Keratinocyte (primary cell): ENCODE measurements at places on chromosomes 5 and 9.

- no peak for DNase-seq
Measured at GRCh38 chr5:168227001-168227400, 64.4 kb upstream of the WWC1 start.

DNA sequence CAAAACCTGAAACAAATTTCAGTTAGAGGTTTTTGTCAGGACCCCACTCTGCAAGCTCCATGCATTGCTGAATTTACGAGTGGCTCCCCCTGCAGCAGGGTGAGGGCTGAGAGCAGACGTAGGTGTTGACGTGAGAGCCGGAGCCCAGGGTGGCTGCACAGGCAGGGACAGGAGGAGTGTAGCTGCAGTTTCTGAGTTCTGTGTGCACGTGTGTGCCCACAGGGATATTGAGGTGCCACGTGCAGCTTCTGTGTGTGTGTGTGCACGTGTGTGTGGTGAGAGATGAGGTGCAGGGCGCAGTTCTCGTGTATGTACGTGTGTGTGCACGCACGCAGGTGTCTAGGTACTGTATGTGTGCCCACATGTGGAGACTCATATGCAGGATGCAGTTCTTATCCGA lies 14.6 kb downstream of the PLEKHG4B start:
- no peak for DNase-seq

DNA sequence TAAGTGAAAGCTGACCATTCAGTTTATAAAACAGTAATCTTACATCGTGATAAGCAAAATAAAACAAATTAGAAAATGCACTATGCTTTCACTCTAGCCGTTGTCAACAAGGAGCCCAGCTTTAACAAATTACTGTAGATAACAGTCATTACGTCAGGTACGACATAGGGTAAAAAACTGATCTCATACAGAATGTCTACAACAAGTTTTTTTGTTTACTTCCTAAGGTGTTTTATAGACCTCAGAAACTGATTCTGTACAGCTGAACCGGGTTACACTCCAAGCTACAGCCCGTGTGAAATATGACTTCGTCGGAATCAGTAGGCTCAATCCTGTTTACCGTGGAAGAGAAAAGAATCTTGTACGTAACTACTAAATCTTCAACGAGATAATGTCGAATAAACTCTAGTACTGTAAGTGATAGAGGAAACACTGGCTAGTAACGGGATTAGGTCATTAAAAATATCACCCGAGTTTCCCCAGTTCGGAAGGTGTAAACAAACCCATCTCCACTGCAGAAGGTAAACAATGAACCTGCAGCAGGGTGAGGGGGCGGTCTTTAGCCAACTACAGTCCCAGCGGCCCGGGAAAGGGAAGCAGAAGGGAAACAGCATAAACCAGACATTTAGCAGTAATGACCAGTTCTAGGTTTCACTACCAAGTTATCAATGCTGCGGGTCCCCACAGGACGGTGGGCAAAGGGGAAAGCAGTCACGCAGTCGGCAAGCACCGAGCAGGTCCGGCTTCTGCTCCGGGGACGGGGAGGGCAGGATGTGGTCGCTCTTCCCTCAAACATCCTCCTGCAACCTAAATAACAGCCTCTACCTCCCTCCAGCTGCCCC lies 1.1 kb downstream of the RICTOR start:
- DNase-seq = no peak

- no peak for DNase-seq
Measured at GRCh38 chr5:50967563-50968355, 301.3 kb downstream of the PARP8 start.

DNA sequence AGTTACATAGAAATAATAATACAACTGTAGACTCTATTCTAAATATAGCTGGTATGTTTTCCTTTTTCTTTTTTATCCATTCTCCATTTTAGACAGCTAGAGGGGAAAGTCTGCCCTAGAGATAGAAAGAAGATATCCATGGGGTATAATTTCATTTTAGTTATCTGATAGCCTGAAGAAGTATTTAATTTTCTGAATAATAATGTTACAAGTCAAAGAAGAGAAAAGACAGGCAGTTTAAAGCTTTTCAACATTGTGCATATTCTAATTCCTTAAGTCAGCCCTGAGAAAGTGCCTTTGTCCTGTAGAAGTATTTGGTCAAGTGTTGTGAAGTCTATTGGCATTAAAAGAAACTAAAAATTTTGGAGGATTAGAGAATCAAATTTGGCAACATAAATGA lies 2.5 kb upstream of the VCAN start:
- no peak for DNase-seq

GRCh38 chr5:93267276-93267675 lies 313.7 kb downstream of the NR2F1-AS1 start:
- DNase-seq = no peak

DNA sequence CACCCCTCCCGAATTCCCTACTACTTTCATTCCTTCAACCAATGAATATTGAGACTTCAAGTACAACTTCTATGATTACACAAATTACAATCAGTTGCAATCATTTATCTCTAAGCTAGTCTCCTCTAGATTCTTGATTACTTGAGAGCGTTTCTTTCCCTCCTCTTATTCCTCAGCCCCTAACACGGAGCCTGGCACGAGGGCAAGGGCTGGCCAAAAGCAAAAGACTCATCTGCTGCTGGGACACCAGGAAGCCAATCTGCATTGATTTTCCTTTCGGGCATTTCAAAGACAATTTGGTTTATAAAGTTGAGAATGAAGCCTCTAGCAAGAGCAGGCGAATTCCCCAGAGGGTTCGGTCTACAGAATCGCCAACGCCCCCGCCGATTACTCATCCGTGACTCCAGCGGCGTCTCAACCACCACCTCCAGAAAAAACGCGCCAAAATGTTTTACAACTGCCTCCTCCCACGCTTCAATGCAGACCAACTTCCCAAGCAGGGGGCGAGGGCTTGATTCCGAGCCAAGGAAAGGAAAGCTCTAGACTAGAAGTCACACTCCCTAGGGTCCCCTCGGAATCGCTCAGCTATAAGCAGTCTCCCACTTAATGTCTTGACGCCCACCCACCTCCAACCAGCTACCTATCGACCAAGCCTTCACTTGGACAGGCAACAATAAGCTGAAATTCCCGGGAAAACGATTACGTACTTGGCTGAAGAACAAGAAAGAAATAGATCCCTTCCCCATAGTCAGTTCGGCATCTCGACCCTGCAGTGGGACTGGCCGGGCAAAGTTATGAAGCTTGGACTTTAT lies 1.5 kb downstream of the PCSK1 start:
- no peak for DNase-seq

DNA sequence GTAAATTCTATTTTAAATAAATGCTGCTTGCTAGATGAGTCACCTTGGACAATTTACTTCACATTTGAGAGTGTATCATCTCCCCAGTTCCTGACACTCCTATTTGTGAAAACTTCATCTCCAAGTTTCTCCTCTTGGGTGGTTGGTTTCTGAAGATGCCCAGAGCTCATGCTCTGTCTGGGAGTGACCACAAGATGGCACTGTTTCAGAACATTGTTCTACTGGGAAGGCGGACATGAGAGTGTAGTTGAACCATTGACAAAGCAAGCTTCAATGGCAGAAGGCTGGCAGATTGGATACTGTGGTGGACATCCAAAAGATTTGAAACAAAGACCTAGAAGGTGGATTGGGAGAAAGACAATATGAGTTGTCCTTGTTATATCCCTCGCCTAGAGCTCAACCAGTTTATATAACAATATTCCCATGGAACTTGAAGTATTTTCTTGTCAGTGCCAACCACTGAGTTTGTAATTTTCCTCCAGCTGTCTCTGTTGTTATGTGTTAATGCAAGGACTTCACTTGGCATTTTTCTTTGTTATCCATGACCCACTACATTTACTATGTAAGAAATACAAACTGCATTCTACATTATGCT lies 234.3 kb upstream of the ANKH start:
- DNase-seq = peak; percentile 0

DNA sequence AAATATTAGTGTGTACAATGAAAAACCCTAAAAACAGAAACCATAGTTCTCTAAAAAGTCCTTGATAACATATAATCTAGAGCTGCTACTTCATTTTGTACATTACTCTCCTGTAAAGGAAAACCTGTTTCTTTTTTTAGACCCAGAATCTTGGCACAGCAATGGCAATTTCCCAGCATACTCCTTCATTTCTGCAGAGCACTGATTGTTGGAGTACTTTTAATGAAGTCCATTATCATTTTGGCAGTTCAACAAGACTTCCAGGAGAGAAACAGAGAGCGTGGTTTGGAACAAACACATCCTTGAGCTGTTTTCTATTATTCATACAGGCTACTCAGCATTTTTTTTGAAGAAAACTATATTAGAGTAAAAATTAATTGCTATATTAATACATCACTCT lies 22.7 kb upstream of the MROH2B start:
- no peak for DNase-seq

DNA sequence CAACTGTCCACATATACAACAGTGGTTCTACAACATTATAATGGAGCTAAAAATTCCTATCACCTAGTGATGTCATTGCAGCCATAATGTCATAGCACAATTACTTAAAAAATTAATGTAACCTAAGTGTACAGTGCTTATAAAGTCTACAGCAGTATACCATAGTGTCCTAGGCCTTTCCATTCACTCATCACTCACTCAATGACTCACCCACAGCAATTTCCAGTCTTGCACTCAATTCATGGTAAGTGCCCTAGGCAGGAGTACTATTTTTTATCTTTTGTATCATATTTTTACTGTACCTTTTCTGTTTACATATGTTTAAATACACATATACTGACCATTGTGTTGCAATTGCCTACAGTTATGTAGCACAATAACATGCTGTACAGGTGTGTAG lies 9.6 kb upstream of the PUM3 start:
- no peak for DNase-seq
